Natural killer cell treated with Interleukin-12 subunit alpha and Interleukin-12 subunit beta and Interleukin-15 and Interleukin-18, amount 100 ng/mL, for 72 hours (primary cell): ENCODE measurements at places on chromosomes 11 and 22.

- no peak overlapping the region for H3K27ac ChIP-seq
- peaks cover 6% of the 10 kb centered on the region for H3K36me3 ChIP-seq
- H3K4me1 ChIP-seq = peaks cover 36% of the 10 kb centered on the region
- H3K4me3 ChIP-seq = peak overlapping the region; percentile 52
- DNase-seq = no peak
Measured at GRCh38 chr11:46122945-46123715, 1.9 kb upstream of the PHF21A start.

DNA sequence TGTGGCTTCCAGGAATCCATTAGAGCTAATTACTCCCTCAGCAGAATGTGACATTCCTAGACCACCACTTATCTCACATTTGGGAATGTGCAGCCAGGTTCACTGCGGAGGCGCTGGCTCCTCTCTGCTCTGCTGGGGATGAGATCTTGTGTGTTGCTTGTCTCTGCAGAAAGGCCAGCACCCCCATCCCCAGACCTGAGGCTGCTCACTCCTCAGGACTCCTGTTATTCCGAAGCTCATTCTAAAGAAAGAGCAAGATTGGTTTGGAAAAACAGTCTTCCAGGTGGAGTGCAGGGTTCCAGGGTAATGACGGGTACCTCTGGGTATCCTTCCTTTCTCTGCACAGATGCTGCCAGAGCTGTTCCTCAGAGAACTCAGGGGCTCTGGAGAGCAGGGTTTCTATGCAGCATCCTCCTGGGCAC lies 20.8 kb downstream of the RSPH14 start:
- no peak overlapping the region for H3K27ac ChIP-seq
- H3K36me3 ChIP-seq = no peaks in the 10 kb centered on the region

DNA sequence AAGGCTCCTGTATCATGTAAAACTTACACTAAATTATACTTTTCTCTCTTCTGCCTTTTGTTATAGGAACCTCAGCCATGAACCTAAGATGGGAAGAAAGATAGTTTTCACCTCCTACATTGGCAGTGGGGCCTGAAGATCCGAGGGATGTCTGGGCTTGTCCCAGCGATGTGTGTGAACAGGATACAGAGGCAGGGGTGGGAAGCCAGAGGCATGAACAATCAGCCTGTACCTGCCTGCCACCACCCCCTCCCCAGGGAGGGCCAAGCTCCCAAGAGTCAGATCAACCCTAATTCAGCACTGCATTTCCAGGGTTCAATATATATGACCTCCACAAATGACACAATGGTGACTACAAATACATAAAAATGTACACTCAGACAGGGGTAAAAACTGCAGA lies 9.4 kb downstream of the KIAA0930 start:
- H3K4me3 ChIP-seq = no peak overlapping the region
- peak overlapping the region; percentile 64 for H3K27ac ChIP-seq
- no peaks in the 10 kb centered on the region for H3K36me3 ChIP-seq
- no peaks in the 10 kb centered on the region for H3K27me3 ChIP-seq
- no peak for DNase-seq

- H3K27ac ChIP-seq = no peak overlapping the region
- peaks cover 25% of the 10 kb centered on the region for H3K27me3 ChIP-seq
- no peak for DNase-seq
- H3K4me1 ChIP-seq = no peaks in the 10 kb centered on the region
- H3K36me3 ChIP-seq = no peaks in the 10 kb centered on the region
Measured at GRCh38 chr11:71065841-71066240, 186.5 kb downstream of the SHANK2 start.

DNA sequence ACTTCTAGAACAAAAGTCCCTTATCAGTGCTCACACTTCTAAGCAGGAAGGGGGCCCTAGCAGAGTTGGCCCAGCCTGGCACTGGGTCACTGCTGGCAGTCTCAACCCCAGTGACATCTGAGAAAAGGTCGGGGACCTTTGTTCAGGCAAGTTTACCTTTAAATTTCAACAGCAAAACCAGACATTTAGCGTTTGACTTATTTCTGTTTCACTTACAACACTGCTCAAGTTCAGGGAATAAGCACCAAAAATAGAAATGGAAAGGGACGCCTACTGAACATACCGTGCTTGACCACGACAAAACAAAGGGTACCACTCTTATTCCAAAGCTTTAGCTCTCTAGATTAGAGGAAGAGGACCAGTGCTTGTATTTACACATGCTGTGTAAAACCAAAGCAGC lies 26.2 kb downstream of the PITPNB start:
- no peak overlapping the region for H3K27ac ChIP-seq
- peaks cover 12% of the 10 kb centered on the region for H3K4me1 ChIP-seq
- no peak for DNase-seq
- H3K4me3 ChIP-seq = no peak overlapping the region

DNA sequence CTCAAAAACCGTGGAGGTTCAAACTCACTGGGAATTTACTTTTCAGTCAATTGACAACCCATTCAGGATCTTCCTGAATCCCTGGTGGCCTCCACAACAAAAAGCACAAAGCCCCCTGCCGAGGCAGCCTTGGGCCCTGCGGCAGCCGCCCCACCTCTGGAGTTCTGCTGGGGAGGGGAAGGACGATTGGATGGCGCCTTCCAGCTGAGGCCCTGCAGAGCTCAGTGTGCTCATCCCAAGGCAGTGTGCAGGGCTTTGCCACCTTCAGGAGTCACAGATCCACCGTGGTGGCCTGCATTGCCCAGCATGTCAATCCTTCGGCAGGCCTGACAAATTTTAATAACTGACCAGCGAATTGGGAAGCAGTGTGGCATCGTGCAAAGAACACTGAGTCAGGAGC lies 7.4 kb downstream of the ZFTA start:
- no peaks in the 10 kb centered on the region for H3K27me3 ChIP-seq
- H3K4me1 ChIP-seq = no peaks in the 10 kb centered on the region
- no peak overlapping the region for H3K4me3 ChIP-seq

DNA sequence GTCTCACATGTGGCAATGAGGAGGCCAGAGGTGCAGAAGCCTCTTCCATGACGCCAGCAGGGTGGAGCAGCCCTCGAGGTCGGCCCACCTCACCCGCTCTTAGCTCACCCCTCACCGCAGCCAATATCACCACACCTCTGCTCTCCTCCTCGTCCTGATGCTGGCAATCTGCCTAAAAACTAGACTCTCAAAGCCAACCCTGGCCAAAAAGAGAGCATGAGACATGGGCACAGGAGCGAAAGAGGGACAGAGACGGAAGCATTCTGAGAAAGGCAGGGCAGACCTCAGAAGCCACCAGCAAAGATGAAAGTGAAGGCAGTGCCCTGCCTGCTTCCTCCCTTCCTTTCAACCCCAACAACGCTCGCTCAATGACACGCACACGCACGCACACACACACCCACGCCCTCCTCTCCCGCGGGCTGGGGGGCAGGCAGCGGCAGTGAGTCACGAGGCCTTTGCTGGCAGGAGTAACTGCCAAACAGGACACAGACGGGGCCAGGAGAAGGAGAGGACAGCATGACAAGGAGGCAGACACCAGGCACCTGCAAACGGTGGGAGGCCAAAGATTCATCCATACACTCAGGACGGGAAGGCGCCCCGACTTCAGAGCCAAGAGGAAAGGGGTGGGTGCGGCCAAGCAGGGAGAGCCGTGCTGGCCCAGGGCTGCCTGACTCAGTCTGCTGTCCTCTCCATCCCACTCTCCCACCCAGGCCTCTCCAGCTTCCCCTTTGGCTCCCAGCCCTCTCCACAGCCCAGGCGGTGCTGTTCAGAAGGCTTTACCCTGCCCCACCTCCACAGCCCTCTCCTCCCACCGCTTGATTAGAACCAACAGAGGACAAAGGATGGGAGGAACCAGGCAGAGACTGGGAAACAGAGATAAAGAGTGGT lies 11.4 kb downstream of the IGSF9B start:
- H3K4me1 ChIP-seq = peaks cover 15% of the 10 kb centered on the region
- no peaks in the 10 kb centered on the region for H3K36me3 ChIP-seq
- peak overlapping the region; percentile 73 for H3K4me3 ChIP-seq
- DNase-seq = peak; percentile 75

- peak overlapping the region; percentile 82 for H3K4me3 ChIP-seq
- H3K4me1 ChIP-seq = peaks cover 28% of the 10 kb centered on the region
- peaks cover 15% of the 10 kb centered on the region for H3K36me3 ChIP-seq
- peak; percentile 82 for DNase-seq
- no peaks in the 10 kb centered on the region for H3K27me3 ChIP-seq
Measured at GRCh38 chr22:40128989-40129388, 48.7 kb upstream of the TNRC6B start.

DNA sequence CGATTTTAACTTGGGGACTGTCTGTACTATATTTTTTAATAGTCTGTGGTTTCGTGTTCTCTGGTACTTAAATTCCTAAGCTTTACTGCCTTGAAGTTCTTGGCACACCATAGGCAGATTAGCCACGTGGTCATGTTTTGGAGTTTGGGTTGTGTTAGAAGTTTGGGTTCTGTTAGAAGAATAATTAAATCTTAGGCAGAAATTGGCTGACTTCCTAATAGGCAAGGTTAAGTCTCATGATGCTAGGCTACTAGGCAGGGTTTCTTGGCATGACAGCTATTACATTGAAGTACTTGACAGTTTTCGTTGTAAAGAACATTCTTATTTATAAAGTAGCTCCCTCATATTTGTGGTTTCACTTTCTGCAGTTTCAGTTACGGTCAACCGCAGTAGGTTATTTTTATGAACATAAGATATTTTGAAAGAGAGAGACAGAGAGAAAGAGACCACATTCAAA lies 30.0 kb upstream of the MMP7 start:
- peak overlapping the region; percentile 82 for H3K4me3 ChIP-seq
- peaks cover 42% of the 10 kb centered on the region for H3K4me1 ChIP-seq
- H3K27me3 ChIP-seq = no peaks in the 10 kb centered on the region
- H3K27ac ChIP-seq = peak overlapping the region; percentile 50
- H3K36me3 ChIP-seq = no peaks in the 10 kb centered on the region

DNA sequence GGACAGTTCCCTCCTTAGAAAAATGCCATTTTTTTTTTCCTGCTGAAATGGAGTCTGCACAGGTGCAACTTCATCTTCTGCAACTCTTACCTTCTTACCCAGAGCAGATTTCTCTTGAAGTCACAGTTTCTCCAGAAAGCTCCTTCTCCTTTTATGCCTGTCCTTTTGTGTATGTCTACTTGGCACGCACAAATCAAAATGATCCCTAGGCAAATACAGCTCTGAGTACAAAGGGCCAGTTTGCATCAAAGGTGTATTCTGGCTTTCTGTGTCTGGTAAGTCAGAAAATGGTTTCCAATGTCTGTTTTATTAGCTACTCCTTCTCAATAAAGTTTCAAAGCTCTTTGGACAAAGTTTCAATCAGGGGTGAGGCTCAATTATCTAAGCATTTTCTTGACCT lies 2.5 kb downstream of the CLDN25 start:
- no peaks in the 10 kb centered on the region for H3K4me1 ChIP-seq
- no peak overlapping the region for H3K27ac ChIP-seq
- no peaks in the 10 kb centered on the region for H3K36me3 ChIP-seq
- H3K4me3 ChIP-seq = no peak overlapping the region
- DNase-seq = no peak

DNA sequence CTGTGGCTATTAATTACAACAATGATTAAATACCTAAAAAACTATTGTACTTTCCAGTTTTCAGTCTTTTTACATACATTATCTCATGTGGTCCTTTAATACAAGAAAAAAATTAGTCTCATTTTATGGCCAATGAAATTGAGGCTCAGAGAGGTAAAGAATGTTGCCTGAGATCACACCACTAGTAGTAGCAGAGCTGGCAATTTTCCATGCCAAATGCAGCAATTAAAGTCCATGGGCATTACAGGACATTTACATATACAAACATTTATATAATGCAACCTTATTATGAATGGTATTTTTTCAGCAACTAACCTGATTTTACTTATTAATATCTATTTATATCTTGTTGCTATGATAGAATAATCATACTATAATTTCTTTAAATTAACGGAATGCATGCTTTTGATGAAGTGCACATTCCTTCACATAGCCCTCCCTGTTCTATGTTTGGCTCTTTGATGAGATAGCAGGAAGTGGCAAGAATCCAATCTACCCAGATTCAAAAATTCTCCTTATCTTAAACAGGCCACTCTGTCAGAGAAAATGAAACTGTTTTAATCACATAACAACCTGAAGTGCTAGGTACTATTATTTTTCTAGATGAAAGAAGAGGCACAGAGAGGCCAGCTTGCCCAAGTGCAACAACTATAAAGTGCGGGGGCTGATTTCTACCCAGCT lies 120.9 kb upstream of the LDLRAD3 start:
- H3K36me3 ChIP-seq = no peaks in the 10 kb centered on the region
- DNase-seq = no peak
- H3K27ac ChIP-seq = no peak overlapping the region
- H3K4me1 ChIP-seq = peaks cover 6% of the 10 kb centered on the region
- H3K4me3 ChIP-seq = no peak overlapping the region
- H3K27me3 ChIP-seq = no peaks in the 10 kb centered on the region

DNA sequence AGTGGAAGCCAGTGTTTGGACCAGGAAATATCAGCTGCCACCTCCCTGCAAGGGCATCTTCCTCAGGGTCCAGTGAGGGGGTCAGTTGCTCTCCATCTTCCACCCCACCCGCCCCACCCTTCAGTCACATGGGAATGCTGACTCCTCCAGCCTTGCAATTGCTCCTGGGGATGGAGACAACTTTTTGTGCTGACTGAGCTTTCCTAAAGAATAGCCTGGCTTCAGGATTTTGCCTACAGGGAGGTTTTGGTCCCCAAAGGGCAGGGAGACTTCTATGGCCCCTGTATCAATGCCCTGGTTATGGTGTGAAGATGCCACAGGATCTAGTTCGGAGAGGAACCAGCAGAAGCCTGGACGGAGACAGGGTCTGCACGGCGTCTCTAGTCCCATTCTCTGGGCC lies 124.0 kb upstream of the LMO1 start:
- no peaks in the 10 kb centered on the region for H3K4me1 ChIP-seq
- H3K27ac ChIP-seq = no peak overlapping the region
- no peaks in the 10 kb centered on the region for H3K36me3 ChIP-seq
- H3K27me3 ChIP-seq = peaks cover 8% of the 10 kb centered on the region
- DNase-seq = no peak

DNA sequence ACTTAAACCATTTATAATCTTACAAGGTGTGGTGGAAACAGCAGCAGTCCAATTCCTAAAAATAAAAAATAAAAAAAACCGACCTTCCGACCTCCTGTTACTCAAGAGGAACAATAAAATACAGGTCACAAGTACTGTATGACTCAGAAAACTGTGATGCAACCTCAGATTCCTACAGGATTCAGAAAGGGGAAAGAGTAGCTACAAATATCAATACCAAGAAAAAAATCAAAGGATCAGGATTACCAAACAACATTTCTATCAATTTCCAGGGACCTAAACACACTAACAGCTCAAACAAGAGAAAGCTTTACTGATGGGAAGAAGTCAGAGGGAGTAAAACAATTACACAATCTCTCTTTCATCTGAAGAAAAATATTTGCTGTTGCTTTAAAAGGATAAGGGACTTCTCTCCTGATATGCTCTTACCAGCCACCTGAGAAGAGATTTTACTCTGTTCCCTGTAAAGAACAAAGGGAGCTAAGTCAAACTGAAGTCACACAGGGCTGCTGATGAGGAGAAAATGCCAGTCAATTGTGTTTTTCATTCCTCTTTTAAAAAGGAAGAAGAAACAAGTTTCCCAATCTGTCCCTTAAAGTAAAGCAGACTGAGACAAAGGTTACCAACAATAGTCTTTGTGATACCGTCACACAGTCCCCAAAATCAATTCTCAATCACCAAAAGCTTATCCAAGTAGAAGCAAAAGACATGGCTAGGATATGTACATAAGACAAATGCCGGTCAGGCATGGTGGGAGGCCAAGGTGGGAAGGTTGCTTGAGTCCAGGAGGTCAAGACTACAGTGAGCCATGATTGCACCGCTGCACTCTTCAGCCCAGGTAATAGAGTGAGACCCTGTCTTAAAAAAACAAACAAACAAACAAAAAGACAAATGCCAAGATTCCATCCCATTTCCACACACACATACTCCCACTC lies 39.3 kb downstream of the AMBRA1 start:
- H3K27ac ChIP-seq = peak overlapping the region; percentile 24
- H3K36me3 ChIP-seq = no peaks in the 10 kb centered on the region
- DNase-seq = no peak
- peaks cover 32% of the 10 kb centered on the region for H3K4me1 ChIP-seq
